AML-193 (cell line): ENCODE measurements at places on chromosomes 16 and 17.

DNA sequence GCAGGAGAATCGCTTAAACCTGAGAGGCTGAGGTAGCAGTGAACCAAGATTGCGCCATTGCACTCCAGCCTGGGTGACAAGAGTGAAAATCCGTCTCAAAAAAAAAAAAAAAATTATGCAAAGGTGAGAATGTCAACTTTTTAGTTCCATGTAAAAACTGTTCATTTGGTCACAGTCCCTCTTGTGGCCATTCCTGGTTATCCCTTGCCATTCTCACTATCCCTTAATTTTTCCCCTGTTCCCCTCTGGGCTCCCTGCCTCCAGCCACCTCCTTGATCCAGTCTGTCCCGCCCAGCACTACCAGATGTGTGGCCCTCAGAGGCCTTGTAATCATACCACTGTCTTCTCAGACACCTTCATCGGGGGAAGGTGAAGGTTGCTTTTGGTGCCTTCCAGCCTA lies 23.4 kb downstream of the DCAF7 start:
- DNase-seq: no peak

GRCh38 chr16:54171626-54172537 lies 114.7 kb downstream of the IRX3 start:
- DNase-seq: no peak

DNA sequence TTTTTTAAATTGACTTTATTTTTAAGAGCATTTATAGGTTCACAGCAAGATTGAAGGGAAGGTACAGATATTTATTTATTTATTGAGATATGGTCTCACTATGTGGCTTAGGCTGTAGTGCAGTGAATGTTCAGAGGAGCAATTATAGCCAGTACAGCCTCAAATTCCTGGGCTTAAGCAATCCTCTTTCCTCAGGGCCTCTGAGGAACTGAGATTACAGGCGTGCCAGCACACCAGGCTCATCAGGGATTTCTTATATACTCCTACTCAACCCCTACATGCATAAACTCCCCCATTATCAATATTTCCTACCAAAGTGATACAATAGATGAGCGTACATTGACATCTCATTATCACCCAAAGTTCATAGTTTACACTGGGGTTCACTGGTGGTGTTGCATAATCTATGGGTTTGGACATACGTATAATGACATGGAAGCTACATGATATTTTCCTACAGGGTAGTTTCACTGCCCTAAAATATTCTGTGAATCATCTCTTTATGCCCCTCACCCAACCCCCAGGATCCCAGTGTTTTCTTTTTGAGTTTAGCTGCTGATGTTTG lies 33.5 kb downstream of the HS3ST3B1 start:
- DNase-seq: no peak

DNA sequence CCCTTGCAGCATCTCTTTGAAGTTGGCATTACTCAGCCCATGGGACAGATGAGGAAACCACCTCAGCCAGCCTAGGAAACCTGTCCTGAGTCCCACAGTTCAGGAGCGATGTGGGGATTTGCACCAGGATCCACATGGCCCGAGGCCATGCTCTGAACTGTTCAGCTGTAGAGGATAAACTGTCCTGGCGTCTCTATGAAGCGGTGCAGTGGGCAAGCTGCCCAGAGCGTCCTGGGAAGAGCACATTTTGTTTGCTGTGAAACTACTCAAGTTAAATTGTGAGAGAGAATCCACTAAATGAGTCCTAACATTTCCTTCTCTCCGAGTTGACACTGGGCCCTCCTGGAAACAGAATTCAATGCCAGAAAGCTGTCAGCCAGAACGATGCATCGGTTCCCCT lies 276.6 kb upstream of the TNRC6C start:
- no peak for DNase-seq

- DNase-seq: no peak
Measured at GRCh38 chr16:48491517-48491916, 106.3 kb upstream of the SIAH1 start.

- no peak for DNase-seq
Measured at GRCh38 chr17:79079421-79080200, 5.0 kb downstream of the ENGASE start.

GRCh38 chr16:11372829-11373306 lies 27.6 kb downstream of the RMI2 start:
- DNase-seq: no peak

GRCh38 chr16:79751471-79752184 lies 151.1 kb upstream of the MAF start:
- no peak for DNase-seq

DNA sequence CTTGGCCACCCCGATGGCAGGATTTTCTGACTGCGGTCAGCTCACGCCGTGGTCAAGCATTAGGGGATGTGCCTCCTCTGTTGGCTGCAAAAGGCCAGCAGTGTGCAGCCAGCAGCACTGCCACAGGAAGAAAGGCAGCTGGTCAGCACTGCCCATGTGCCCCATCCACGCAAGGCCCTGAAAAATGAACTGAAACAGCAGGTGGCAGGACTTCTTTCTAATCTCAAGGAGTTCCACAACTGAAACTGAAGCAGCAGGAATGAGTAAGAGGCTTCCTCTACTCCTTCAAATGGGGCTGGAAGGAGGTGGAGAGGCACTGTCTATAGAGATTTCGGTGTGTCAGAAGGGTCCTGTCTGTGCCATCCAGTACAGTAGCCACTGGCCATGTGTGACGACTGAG lies 3.2 kb downstream of the ZNF500 start:
- no peak for DNase-seq

DNA sequence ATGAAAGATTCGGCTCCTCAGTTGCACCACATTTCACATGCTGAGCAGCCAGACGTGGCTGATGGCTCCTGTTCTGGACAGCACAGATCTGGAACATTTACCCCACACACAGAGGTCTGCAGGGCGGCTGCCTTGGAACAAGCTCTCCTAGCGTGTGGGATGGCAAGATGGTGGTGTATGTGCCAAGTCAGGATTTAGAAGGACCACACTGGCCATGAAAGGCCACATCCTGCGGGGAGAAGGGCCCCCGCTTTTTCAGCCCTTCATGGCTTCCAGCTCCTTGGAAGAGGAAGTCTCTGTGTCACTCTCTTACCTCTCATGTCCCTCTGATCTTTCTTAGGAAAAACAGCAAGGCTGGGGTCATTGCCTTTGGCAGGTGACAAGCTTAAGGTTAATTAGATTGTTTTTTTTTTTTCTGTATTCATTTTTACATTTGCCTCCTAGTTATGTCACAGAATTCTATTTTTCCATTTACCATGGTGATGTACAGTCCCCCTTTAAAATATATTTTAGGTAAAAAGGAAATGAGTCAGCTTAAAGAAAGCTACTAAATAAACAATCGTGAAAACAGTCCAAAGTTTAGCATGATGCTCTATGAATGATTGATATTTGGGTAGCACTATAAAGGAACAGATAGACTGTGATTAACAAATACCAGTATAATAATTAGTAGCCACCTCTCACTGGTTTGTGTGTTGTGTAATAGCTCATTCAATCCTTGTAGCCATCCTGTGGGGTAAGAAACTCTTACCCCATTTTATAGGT lies 396.6 kb downstream of the CPPED1 start:
- DNase-seq: no peak

DNA sequence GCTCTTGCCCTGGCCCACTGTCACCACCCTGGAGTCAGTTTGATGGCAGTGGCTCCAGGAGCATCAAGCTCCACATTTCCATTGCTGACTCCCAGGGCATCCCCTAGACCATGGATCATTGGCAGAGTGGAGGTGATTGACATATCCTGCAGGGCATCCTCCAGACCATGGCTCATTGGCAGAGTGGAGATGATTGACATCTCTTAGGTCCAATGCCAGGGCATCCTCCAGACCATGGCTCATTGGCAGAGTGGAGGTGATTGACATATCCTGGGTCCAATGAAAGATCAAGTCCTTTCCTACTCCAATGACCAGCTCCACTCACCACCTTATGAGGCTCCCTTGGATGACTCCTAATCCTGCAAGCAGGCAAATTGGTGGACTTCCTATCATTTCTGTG lies 174.3 kb upstream of the NLRP1 start:
- DNase-seq: no peak

DNA sequence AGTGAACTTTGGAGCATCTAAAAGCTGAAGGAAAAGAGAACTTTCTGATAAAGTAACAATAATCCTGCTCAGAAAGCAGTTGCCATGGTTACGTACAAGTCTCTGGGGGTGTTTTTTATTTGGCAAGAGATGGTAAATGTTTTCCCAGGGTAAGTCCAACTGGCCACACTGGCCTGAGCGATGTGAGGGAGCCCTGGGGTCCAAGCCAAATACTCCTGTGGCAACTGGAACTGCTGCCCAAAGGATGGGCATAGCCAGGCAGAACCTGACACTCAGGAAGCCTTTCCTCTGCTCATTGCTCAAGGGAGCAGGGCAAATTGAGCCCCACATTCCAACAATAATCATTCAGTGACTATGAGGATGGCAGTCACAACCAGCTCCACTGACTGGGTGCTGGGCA lies 26.8 kb upstream of the WSCD1 start:
- no peak for DNase-seq

- no peak for DNase-seq
Measured at GRCh38 chr16:22217890-22218730, 12.0 kb downstream of the EEF2K start.

- DNase-seq: peak; percentile 5
Measured at GRCh38 chr16:88561485-88562359, 8.5 kb upstream of the ZC3H18 start.

DNA sequence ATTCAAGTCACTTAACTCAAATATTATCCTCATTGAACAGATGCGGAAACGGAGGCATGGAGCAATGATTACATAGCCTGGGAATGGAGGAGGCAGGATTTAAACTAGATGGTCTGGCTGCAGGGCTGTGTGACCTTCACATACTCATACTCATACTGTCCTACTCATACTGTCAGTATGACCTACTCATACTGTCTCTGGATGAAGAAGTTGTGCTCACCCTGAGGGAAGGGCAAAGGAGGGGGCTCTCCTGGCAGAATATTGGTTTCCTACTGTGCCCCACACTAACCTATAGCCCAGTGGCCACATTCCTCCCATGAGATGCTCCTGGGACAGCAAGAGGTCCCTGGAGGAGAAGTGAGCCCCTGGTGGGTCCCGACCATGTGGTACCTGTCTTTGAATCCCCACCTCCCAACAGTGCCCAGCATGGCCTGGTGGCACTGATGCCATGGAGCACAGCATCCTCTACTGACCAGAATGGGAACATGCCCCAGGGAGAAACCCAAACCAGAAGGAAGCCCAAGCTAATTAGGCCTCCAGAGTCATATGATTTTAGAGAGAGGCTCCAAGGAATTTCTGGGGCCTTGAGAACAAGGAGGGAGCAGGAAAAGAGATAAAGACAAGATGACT lies 197.3 kb upstream of the SDK2 start:
- no peak for DNase-seq

DNA sequence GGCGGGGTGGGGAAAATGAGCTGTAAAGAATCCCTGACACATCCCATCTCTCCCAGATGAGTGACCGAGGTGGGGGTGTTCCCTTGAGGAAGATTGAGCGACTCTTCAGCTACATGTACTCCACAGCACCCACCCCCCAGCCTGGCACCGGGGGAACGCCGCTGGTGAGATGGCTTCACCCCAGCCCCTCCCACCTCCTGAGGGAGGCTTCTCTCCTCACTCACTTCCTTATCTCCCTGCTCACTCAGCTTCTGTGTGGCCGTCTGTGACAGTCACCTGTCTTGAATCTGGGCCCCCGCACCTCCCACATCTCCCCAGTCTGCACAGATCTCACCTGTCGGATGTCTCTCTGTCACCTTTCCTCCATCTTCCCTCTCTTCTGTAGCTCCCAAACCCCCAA lies 13.4 kb downstream of the PDK2 start:
- DNase-seq: no peak

DNA sequence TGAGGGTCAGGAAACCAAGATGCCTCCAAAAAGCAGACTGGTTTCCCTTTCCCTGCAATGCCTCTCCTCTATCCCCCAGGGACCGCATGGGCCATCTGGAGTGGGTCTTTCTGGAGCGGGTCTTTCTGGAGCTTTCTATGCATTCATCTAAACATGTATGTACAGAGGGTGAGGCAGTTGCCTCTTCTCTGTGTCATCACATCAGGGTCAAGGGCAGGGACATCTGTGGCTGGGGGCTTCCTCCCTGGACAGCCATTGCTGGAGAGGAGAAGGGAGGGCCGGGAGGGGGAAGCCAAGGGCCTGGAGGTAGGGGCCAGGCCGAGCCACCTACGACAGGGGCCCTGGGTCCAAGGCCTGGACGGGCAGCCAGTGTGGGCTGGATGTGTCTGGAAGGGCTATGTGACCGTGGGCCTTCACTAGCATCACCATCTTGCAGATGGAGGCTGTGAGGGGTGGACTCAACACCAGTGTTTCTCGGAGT lies 840 bp downstream of the ADCY7 start:
- no peak for DNase-seq

- peak; percentile 73 for DNase-seq
Measured at GRCh38 chr17:44865231-44865660, 17.6 kb downstream of the HIGD1B start.

DNA sequence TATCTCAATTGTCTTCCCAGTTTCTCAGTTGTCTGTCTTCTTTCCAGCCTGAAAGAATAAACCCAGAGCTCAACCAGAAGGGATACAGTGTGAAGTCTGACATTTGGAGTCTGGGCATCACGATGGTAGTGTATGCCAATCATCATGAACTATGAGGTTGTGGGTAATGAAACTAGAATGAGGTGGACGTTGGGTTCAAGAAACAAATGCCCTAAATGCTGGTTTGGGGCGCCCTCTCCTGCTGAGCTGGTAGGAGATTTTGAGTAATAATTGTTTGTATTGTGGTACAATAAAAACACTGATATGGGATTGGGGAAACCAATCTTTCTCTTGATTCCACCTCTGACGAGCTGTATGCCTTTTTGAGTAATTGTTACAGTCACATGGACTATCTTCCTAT lies 110.4 kb downstream of the MAP2K6 start:
- DNase-seq: no peak

- peak; percentile 76 for DNase-seq
Measured at GRCh38 chr17:42251115-42251514, 25.1 kb downstream of the STAT5B start.

DNA sequence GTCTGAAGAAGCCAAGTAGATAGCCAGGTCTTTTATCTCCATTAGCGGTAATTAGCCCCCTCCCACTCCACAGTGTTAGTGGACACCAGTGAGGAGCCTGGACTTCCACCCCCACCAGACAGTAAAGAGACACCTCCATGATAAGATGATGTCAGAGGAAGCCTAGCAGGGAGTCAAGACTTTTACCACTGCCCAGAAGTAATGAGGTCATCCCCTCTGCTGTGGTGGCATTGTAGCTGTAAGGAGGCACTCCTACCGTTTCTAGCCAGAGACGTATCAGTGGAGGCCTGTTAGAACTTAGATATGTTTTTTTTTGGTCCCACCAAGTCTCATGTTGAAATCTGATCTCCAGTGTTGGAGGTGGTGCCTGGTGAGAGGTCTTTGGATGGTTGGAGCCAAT lies 38.1 kb downstream of the PIK3R5 start:
- no peak for DNase-seq

GRCh38 chr16:59392911-59393310 lies 658.8 kb upstream of the GOT2 start:
- DNase-seq: no peak

DNA sequence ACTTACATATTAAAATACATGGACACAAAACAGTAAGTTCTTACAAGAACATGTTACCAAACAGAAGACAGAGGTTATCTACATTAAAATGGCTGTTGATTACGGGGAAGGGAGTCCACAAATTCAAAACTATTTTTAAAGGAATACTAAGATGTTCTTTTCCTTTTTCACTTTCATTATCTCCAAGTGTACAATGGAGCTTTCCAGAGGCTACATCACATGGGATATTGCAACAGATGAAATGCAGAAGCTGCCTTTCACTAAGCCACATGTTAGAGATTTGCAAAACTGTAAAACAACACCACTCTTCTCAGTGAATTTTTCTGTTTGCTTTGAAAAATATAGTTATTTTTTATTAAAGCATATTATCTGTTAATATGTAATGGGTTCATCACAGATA lies 53.6 kb downstream of the XPO6 start:
- peak; percentile 16 for DNase-seq

GRCh38 chr17:21194703-21195102 lies 19.3 kb downstream of the TMEM11 start:
- DNase-seq: no peak
